ENCODE measurements at places on chromosomes 3 and 15. TPM values are rescaled to one million over a fixed set of nuclear protein-coding genes. Genes with fewer than 3 reads are reported as not detected.

The CMTM8 gene
- total RNA-seq, result 0.26 TPM

DNA sequence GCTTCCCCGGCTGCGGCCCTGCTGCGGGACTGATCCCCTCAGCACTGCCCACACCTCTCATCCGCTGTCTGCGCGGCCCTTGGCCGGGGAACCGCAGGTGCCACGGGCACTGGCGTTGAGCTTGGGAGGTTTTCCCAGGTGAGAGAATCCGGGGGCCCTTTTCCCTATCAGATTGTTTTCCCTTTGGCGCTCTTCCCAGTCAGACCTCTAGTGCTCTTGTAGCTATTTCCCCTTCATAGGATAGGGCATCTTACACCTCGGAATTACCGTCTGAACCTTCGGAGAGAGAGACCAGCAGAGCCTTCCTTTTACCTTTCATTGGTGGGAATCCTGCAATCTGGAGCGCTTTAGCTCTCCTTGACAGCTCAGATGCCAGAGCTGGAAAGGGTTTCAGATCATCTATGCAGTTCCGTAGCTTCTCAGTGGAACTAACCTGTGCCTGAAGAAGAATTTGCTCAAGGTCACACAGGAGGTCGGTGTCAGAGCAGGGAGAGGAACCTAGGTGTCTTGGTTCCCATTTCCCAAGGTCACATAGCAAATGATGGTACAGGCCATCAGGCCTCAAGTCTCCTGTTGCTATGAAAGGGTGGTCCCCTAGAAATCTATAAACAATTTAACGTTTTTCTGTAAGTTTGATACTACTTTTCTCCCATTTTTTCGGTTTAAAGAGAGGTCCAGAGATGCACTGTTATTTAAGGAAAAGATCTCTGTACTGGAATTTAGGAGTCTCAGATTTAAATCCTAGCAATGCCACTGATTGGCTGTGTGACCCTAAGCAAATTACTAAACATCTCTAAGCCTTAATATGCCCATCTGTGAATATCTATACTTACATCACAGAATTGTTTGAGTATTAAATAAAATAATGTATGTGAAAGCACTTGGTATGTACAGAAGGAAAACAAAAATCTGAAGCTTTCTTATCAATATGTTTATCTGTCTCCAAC lies 916 bp downstream of the IDH3A start:
- peak; percentile 11 for DNase-seq

The SLC22A14 gene
- 0.17 TPM for total RNA-seq

GRCh38 chr15:80375968-80376891 lies 28.0 kb upstream of the ARNT2 start:
- no peak for DNase-seq

DNA sequence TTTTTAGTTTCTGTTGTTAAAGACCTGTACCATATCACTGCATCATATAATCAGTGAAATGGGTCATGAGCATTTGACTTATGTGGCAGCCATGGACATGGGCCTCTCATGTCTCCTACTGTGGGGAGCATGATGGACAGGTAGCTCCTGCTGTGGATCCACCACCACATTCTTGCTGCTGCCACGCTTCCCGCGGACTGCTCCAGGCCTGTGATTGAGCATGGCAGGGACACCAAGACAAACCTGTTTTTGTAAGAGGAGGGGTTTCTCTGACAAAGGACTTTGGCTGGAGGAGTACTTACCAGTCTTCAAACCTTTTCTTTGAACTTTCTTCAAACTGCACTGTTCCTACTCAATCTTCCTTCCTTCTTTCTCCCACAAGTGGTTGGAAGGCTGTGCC lies 17.9 kb upstream of the P2RY14 start:
- DNase-seq, result no peak

DNA sequence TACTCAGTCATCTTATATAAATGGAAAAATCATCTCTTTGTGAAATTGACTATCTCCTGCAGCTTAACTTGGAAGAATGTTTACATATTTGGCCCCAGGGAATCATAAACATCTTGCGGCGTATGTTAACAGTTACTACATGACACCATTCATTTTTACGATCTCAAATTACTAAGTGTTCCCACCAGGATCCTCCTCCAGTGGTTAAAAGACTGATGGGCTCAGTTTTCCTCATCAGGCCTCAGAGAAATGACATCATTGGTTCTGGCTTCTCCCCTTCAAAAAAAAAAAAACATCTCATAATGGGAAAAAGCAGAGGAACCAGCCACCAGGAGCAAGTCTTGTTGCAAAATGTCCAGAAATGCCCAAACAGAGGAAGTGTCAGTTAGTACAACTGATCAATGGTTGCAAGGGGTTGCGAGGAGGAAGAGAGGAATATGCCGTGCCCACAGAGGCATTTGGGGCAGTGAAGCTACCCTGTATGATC lies 70.5 kb upstream of the LIPC start:
- DNase-seq, result peak; percentile 98

DNA sequence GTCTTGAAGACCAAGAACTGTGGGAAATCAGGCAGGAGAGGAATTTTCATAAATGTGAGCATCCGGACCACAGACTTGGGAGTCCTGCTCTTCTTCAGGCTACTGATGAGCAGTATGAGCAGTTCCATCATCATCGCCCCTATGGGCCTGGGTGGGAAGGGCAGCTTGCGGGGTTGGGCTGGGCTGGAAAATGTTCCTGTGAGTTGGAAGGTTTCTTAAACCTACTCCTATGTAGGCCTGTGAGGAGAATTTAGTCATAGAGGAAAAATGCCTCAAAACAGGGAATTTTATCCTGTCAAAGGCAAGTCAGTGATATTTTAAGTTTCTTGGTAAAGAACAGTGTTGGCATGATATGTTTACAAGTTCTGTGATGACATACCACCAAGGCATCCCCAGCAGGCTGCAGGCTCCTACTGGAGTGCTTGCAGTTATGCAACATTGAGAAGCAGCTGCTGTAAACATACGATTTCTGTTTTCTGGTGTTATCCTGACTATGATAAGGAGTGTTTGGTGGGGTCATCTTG lies 10.3 kb downstream of the MASP1 start:
- peak; percentile 90 for DNase-seq

GRCh38 chr3:71247221-71247957 lies 336.1 kb downstream of the FOXP1 start:
- DNase-seq, result peak; percentile 50

The SORD gene
- 8.9 TPM for total RNA-seq

DNA sequence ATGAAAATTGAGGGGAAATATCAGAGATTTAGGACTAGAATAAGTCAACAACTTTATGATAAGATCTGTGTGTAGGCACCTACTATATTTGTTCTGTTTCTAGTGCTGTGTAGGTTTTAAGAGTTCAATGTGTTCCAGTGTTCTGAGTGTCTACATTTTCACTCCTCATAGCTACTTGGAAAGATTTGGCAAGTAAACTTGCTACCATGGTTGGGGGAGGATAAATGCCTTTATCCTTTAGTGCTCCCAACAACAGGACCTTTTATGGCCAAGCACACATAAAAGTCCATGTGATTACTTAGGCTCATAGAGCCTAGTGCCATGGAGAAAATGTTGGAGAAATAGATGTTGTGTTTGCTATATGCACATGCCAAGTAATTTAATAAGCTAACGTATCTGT lies 64.0 kb downstream of the LYSMD4 start:
- DNase-seq, result no peak

DNA sequence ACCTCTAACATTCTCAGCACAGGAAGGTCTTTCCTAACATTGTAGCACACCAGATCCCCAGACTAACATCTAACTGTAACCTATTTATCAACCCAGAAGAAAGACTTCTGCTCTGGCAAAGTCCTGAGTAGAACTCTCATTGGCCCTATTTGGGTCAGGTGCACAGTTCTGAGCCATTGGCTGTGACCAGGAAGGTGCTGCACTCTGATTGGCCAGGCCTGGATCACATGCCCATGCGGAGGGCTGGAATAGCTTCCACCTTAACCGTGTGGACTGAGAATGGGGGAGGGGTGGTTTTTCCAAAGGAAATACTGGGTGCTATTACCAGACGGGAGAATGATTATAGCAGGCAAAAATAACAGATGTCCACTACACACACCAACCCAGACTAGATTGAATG lies 11.5 kb downstream of the FEZF2 start:
- DNase-seq, result no peak

The CHL1 gene
- total RNA-seq, result 2.1 TPM

The CFAP44 gene
- 1.5 TPM for total RNA-seq

All from fibroblast of lung (primary cell).